Heart right ventricle (tissue), 16 donors: ENCODE measurements at places on chromosomes 11 and 22.

DNA sequence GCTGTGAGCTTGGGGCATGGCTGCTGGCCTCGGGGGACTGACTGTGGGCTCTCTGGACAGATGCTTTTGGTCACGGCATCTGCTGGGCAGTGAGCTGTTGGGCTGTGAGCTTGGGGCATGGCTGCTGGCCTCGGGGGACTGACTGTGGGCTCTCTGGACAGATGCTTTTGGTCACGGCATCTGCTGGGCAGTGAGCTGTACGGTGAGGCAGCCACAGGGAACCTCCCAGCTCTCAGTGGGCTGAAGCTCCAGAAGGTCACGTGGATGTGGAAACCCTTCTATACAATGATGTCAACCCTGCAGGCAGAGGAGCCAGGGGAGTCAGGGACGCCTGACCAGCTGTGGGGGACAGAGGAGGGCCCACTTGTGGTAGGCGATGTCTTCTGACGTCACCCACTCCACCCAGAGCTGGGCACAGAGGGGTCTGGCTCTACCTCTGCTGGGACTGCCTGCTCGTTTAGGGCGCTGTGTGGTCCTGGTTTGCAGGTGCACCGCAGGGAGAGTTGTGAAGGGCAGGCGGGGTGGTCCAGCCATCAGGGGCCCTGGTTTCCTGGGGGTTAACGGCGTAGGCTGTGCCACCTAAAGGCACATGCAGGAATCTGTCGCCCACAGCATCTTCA lies 1331.3 kb downstream of the BRD1 start:
- no peak overlapping the region for H3K4me3 ChIP-seq
- H3K27ac ChIP-seq = no peak overlapping the region
- DNase-seq = no peak
- H3K36me3 ChIP-seq = no peaks in the 10 kb centered on the region
- peaks cover 39% of the 10 kb centered on the region for H3K27me3 ChIP-seq

- H3K27me3 ChIP-seq = peaks cover 18% of the 10 kb centered on the region
- DNase-seq = no peak
- H3K4me3 ChIP-seq = no peak overlapping the region
- H3K4me1 ChIP-seq = peaks cover 12% of the 10 kb centered on the region
- no peak overlapping the region for H3K27ac ChIP-seq
- H3K36me3 ChIP-seq = no peaks in the 10 kb centered on the region
These were observed 466.3 kb downstream of the OPCML start for GRCh38 chr11:133065847-133066485.

- H3K27me3 ChIP-seq = peaks cover 4% of the 10 kb centered on the region
- no peak for DNase-seq
- no peaks in the 10 kb centered on the region for H3K4me1 ChIP-seq
- no peak overlapping the region for H3K27ac ChIP-seq
- H3K36me3 ChIP-seq = no peaks in the 10 kb centered on the region
These were observed 70.2 kb downstream of the SCN3B start for GRCh38 chr11:123584186-123584585.

DNA sequence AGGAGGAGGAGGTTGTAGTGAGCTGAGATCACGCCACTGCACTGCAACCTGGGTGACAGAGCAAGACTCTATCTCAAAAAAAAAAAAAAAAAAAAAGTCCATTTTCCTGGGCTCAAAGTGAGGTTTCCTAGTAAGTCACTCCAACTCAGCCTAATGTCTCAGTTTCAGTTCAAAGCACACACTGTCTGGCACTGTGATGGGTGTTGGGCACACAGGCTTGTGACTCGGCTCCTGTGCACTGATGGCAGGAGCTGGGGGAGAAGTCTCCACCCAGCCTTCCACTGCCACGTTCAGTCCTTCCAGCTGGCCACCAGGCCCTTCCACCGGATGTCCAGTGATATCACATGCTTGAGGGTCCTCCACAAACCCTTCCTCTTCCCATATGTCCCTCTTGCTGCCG lies 186.0 kb downstream of the CEP164 start:
- no peak overlapping the region for H3K27ac ChIP-seq
- no peaks in the 10 kb centered on the region for H3K36me3 ChIP-seq
- no peak for DNase-seq
- no peak overlapping the region for H3K4me3 ChIP-seq

DNA sequence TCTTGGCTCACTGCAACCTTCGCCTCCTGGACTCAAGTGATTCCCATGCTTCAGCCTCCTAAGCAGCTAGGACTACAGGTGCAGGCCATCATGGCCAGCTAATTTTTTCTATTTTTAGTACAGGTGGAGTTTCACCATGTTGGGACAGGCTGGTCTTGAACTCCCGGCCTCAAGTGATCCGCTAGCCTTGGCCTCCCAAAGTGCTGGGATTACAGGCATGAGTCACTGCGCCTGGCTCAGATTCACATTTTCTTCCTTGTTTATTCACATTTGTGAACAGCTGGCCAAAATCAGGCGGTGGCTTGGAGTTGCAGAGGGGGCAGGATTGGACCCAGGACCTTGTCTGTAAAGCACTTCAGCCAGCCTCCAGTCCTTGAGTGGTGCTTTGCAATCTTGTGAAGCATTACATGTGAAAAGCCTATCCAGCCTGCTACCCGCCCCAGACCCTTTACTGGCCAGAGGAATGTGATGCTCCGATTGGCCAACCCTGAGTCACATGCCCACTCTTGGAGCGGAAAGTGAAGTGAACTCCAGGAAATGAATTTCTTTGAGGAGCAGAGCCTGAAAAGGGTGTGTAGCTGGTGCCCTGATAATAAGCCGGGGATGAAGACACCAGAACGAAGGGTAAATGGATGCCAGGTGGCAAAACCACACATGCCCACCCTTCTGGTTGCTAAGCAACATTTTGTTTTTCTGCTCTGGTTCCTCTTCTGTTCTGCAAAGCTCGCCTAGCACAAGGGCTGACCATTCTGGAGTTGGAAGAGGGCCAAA lies 62.6 kb upstream of the PTPRJ start:
- H3K4me1 ChIP-seq = peaks cover 13% of the 10 kb centered on the region
- H3K36me3 ChIP-seq = no peaks in the 10 kb centered on the region
- H3K4me3 ChIP-seq = peak overlapping the region; percentile 31
- DNase-seq = peak; percentile 82

GRCh38 chr11:116906479-116906878 lies 69.1 kb upstream of the APOA1 start:
- peaks cover 24% of the 10 kb centered on the region for H3K4me1 ChIP-seq
- no peaks in the 10 kb centered on the region for H3K27me3 ChIP-seq
- H3K36me3 ChIP-seq = no peaks in the 10 kb centered on the region
- no peak overlapping the region for H3K4me3 ChIP-seq

DNA sequence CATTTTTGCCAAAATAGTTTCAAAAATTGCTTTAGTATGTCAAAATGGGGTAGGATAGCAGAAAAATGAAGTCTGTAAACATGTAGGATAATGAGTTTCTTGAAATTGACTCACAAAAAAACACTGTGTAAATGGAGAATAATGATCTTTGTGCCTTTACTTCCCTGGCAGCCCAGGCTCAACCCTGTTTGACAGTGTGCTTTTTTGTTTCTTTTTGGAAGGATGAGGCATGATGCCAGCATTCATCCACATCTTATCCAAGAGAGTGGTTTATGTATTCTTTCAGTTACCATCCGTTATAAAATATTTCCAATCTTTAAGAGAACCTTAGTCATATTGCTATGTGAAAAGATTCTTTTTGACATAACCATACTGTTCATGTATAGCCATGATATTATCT lies 70.6 kb downstream of the ARHGAP42 start:
- DNase-seq = no peak
- H3K27me3 ChIP-seq = no peaks in the 10 kb centered on the region
- no peaks in the 10 kb centered on the region for H3K36me3 ChIP-seq
- H3K4me1 ChIP-seq = peaks cover 63% of the 10 kb centered on the region

DNA sequence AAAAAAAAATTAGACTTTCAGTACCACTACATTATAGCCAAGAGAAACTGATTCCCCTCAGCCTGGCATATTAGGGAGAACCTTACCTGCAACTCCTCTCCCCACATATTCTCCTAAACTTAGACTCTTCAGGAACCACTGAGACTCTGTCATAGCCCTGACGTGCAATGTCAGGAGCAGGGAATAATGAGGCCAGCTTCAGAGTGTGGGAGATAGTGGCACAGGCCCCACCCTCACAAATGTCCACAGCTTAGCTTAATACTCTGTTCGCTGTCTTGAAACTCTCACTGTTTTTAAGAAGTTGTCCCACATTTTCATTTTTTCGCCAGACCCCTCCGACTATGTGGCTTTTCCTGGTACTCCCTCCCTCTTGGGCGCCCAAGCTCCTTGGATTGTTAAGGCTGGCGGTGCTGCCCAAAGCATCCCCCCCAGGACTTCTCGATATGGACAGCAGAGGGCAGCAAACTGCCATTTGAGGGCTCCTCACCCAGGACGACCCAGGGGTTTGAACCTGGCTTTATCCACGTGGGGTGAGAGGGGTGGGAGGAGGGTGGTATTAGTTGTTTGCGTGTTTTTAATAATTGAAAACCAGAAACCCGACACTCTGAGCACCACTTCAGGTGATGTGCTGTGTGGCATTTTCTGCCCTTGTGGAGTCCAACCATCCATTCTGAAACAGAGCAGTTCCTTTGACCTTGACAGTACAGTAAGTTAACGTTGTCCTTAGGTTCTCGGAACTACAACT lies 45.2 kb upstream of the RASSF10 start:
- no peaks in the 10 kb centered on the region for H3K27me3 ChIP-seq
- no peak overlapping the region for H3K27ac ChIP-seq
- peak; percentile 48 for DNase-seq
- H3K4me3 ChIP-seq = no peak overlapping the region
- H3K36me3 ChIP-seq = no peaks in the 10 kb centered on the region

DNA sequence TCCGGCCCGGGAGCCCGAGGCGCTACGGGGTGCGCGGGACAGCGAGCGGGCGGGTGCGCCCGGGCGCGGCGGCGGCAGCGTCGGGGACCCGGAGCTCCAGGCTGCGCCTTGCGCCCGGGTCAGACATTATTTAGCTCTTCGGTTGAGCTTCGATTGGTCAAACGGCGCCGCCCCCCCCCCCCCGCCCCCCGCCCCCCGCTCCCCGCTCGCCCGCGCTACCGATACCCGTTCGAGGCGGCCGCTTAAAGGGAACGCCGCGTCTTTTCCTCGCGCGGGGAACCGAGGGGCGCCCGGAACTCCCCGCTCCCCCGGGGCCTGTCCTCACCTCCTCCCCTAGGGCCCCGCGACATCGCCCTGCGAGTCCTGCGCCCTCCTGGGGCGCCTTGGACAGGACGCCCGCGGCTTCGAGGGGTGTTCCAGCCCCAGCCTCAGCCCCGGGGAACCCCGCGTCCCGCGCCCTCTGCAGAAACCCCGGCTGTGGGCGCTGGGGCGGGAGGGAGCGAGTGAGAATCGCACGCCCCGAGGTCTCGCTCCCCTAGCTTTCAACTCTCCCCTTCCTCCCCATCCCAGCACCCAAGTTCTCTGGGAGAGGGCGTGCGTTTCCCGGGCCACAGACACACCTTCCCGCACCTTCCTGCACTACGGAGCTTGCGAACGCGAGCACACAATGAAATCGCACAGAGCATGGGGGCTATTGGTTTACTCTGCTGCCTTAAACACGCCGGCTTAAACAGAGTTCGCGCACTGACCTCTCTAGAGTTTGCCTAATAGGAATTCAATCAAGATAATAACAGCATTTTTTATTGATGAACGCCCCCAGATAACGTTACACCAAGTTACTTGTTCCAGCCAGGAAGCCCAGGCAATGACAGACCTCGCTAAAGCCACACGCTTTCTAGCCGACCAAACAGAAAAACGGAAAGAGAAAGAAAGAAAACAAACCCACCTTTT lies at the start of gene BDNF:
Gene BDNF (minus strand): TSS at position 105 of the 951 bp plus-strand sequence. CDS start 41,891 bp downstream, outside the sequence.
- H3K4me3 ChIP-seq = peak within 1 kb of the TSS; percentile 55
- no peak within 1 kb of the TSS for H3K27ac ChIP-seq
- H3K27me3 ChIP-seq = peaks cover 95% of the 10 kb centered on the region
- no peaks in the 10 kb centered on the region for H3K36me3 ChIP-seq
- peaks cover 19% of the 10 kb centered on the region for H3K4me1 ChIP-seq

DNA sequence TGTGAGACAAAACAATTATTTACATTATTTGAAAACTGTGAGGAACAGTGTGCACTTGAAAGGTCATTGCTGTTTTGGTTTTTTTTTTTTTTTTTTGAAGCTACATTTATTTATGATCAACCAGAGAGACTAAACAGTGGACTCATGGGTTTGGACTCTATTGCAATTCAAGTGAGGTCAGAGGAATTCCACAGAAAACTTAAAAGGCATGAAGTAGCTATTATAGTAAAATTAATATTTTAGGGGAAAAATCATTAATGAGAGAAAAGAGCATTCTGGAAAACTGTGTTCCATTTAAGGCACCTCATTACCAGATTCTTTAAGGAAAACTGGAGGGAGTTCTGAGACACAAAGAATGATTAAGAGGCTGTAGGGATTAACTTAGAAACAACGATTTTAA lies 102.8 kb downstream of the WNT11 start:
- H3K27ac ChIP-seq = no peak overlapping the region
- H3K27me3 ChIP-seq = no peaks in the 10 kb centered on the region
- no peak for DNase-seq
- peaks cover 20% of the 10 kb centered on the region for H3K4me1 ChIP-seq
- H3K4me3 ChIP-seq = no peak overlapping the region

GRCh38 chr11:17012712-17013547 lies 1.3 kb downstream of the PLEKHA7 start:
- H3K27ac ChIP-seq = no peak overlapping the region
- no peaks in the 10 kb centered on the region for H3K27me3 ChIP-seq
- peak overlapping the region; percentile 61 for H3K4me3 ChIP-seq
- H3K36me3 ChIP-seq = no peaks in the 10 kb centered on the region
- H3K4me1 ChIP-seq = peaks cover 13% of the 10 kb centered on the region

GRCh38 chr11:2378527-2379210 lies 1.6 kb downstream of the CD81 start:
- peak; percentile 69 for DNase-seq
- peak overlapping the region; percentile 93 for H3K4me3 ChIP-seq
- peak overlapping the region; percentile 99 for H3K27ac ChIP-seq
- no peaks in the 10 kb centered on the region for H3K27me3 ChIP-seq
- no peaks in the 10 kb centered on the region for H3K36me3 ChIP-seq
- H3K4me1 ChIP-seq = peaks cover 70% of the 10 kb centered on the region

GRCh38 chr11:117901601-117902000 lies 25.1 kb upstream of the FXYD6 start:
- H3K27ac ChIP-seq = no peak overlapping the region
- no peaks in the 10 kb centered on the region for H3K27me3 ChIP-seq
- H3K36me3 ChIP-seq = no peaks in the 10 kb centered on the region

GRCh38 chr11:65932558-65932919 lies 12.7 kb upstream of the TSGA10IP start:
- no peaks in the 10 kb centered on the region for H3K4me1 ChIP-seq
- no peak overlapping the region for H3K4me3 ChIP-seq
- DNase-seq = no peak
- H3K27ac ChIP-seq = no peak overlapping the region
- H3K36me3 ChIP-seq = no peaks in the 10 kb centered on the region

GRCh38 chr22:41898645-41899044 lies 16.2 kb downstream of the SHISA8 start:
- H3K27ac ChIP-seq = peak overlapping the region; percentile 69
- no peak for DNase-seq
- peaks cover 27% of the 10 kb centered on the region for H3K4me1 ChIP-seq
- H3K27me3 ChIP-seq = no peaks in the 10 kb centered on the region
- peaks cover 84% of the 10 kb centered on the region for H3K36me3 ChIP-seq
- no peak overlapping the region for H3K4me3 ChIP-seq
